ENCODE measurements at places on chromosomes 13 and 19. TPM values are rescaled to one million over a fixed set of nuclear protein-coding genes. Genes with fewer than 3 reads are reported as not detected.

The FXYD7 gene
- total RNA-seq = 0.43 TPM

The ZNF599 gene
- 5.8 TPM for total RNA-seq

The LYPD3 gene
- 0.60 TPM for total RNA-seq

The YJEFN3 gene
- 3.7 TPM for total RNA-seq

The CPB2 gene
- not detected for total RNA-seq
